ENCODE measurements at places on chromosomes 13 and 19. TPM values are rescaled to one million over a fixed set of nuclear protein-coding genes. Genes with fewer than 3 reads are reported as not detected.

DNA sequence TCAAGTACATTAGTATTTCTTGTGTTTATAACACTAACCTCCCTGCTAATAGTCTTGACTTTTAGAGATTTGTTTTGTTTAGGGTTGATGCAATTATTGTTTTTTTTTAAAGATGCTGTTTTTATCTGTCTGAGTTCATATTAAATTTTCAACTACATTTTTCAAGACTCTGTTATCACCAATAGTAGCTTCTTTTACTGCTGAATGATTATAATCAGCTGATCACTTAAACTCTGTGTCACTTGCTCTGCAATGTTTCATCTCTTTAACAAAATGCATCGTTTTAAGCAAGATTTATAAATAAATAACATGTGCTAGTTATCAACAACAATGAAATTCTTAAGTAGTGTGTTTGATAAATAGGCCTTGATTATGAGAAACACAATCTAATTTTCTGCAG lies 920.9 kb upstream of the PCDH20 start:
- DNase-seq, result no peak

GRCh38 chr19:27767234-27767633 lies 1445.7 kb downstream of the UQCRFS1 start:
- DNase-seq, result no peak

GRCh38 chr13:24680258-24680920 lies at the start of gene ATP12A:
Gene ATP12A, plus strand, starts transcription at chr13:24680408. Its CDS starts 336 bp downstream, at chr13:24680744.
- no peak for DNase-seq

Gene NLRP12
- polyA plus RNA-seq, result 0.05 TPM

Gene WDR88
- polyA plus RNA-seq, result not detected

- no peak for DNase-seq
Measured at GRCh38 chr13:66681403-66681802, 548.7 kb downstream of the PCDH9 start.

Gene FPR3
- polyA plus RNA-seq, result 1.9 TPM

GRCh38 chr13:112715210-112715609 lies 25.4 kb downstream of the ATP11A start:
- no peak for DNase-seq

Gene ANGPTL8
- polyA plus RNA-seq, result not detected

Gene ZNF560
- 0.32 TPM for polyA plus RNA-seq

Gene CCL25
- polyA plus RNA-seq, result not detected

- no peak for DNase-seq
Measured at GRCh38 chr13:110575322-110576069, 14.0 kb upstream of the RAB20 start.

DNA sequence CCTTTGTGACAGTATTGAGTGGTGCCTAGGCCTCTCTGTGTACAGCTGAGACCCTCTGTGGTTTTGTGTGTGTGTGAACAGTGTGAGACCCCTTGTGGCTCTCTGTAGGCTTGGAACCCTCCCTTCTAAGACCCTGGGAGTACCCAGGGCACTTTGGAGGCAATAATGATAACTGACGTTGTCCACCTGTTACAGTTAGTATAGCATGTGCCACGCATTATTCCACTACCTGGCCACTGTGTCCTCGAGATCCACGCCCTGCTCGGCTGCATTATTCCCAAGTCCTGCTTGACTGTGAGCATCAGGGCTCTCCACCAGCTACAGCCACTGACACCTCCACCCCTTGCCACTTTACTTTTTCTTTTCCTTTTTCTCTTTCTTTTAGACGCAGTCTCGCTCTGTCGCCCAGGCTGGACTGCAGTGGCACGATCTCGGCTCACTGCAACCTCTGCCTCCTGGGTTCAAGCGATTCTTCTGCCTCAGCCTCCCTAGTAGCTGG lies 2.0 kb downstream of the GRAMD1A start:
- DNase-seq, result no peak

- no peak for DNase-seq
Measured at GRCh38 chr13:110652764-110653163, 37.4 kb downstream of the NAXD start.

GRCh38 chr13:112962911-112963625 lies 5.9 kb upstream of the MCF2L start:
- no peak for DNase-seq

DNA sequence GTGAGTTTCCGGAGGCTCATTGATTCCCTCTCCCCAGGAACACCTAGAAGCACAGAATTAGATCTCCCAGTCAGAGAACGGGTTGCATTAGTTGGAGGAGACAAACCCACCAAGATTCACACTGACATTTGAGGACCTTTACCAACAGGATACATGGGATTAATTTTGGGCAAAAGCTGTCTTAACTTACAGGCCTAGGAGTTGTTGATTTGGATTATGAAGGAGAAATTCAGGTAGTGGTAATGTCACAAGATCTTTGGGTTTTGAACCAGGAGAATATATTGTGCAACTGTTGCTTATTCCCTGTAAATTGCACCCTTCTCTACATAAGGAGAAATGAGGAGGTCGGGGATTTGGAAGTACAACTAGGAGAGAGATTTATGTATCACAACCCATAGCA lies 38.0 kb downstream of the POSTN start:
- DNase-seq, result no peak

Gene RNF17
- polyA plus RNA-seq, result not detected

Gene IL17D
- 3.3 TPM for polyA plus RNA-seq

Gene CYP2S1
- polyA plus RNA-seq, result 0.15 TPM

DNA sequence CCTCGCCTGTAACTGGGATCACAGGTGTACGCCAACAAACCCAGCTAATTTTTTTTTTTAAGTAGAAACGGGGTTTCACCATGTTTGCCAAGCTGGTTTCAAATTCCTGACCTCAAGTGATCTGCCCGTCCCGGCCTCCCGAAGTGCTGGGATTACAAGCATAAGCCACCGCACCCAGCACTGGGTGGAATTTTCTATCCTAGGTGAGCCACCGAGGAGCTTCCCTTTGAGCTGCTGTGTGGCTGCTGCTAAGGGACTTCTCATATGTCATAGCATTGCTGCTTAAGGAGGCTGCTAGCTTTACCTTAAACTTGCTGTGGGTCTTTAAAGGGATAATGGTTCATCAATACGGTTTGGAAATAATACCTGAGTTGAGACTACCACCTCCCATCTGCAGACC lies 2.9 kb upstream of the AMER2 start:
- no peak for DNase-seq

Gene ZNF329
- polyA plus RNA-seq, result 7.3 TPM

DNA sequence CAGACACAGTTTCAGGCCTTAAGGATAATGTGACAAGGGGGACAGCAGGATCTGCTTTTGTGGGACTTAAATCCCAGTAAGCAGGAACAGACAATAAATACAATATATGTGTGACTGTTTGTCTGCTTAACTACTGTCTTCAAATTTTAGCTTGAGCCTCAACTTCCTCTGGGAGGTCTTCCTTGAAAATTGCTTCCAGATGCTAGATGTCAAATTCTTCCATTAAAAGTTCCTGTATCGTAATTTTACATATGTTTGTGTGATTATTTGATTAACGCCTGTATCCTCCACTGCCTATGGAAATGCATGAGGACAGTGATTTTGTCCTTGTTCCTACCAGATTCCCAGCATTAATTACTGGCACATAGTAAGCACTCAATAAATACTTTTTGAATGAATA lies 385.5 kb downstream of the NDFIP2 start:
- DNase-seq, result no peak

Gene SIGLEC6
- polyA plus RNA-seq, result 0.67 TPM

- no peak for DNase-seq
Measured at GRCh38 chr13:35743165-35743564, 266.7 kb upstream of the MAB21L1 start.

- DNase-seq, result no peak
Measured at GRCh38 chr13:19596960-19597361, 35.6 kb upstream of the TPTE2 start.

Gene CYSLTR2
- polyA plus RNA-seq, result 0.67 TPM

GRCh38 chr19:18868380-18869022 lies 27.5 kb downstream of the CERS1 start:
- DNase-seq, result no peak

- no peak for DNase-seq
Measured at GRCh38 chr13:35793823-35794222, 317.3 kb upstream of the MAB21L1 start.

Gene C13orf46
- 0.31 TPM for polyA plus RNA-seq

GRCh38 chr19:22335716-22336115 lies 49.5 kb downstream of the ZNF729 start:
- DNase-seq, result no peak

Gene SBSN
- polyA plus RNA-seq, result not detected

Gene PEAK3
- not detected for polyA plus RNA-seq

DNA sequence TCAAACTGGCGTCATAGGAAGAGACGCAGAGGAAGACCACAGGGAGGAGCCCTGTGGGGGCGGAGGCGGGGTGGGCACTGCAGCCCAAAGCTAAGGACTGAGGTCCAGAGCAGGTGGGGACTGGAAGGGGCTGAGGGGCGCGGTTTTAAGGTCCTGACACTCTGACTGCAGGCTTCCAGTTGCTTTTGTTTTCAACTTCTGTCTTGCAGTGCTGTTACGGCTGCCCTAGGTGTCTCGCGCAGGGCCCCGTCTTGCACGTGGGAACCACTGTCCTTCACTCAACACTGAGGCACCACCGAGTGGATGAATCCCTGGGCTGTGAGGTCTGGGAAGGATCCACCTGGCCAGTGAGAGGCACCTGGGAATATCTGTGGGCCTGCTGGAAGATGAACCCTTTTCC lies 76.0 kb downstream of the TEX29 start:
- DNase-seq, result peak; percentile 3

Gene FSD1
- polyA plus RNA-seq, result not detected

Gene ICAM1
- polyA plus RNA-seq, result 12.3 TPM

DNA sequence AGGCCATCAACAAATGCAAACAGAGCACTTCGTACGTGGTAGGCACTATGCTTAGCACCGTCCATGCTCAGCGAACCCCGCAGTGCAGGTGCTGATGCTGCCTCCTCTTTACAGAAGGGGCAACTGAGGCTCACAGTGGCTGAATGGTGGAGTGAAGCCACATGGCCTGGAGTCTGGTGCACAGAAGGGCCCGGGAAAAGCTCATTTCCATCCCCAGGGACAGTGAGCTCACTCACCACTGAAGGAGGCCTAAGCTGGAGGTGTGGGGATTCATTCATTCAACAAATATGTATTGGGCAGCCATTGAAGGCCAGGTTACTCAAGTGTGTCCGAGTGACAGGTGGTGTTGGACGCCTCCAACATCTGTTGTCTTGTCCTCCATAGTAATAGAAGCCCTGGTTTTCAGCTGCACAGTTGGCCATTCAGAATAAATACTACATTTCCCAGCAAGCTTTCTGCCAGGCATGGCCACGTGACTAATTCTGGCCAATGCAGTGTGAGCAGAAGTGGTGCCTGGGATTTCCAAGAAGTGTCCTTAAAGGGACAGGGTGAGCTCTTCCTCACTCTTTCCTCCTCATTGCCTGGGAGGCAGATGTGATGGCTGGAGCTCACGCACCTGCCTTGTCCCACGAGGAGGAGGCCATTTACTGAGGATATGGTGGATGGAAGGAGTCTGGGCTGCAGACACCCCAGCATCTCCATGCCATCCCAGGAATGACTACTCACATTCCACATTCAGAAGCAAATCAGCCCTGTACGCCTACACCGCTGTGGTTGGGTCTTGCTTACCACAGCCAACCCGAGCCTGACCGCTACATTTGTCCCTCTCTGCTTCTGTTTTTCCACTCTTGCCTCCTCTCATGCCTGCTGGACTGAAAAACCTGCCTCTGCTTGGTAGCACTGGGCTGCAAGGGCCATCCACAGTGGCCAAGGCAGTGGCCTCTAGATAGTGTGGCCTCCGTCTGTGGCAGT lies 2.3 kb upstream of the ZNRF4 start:
- no peak for DNase-seq

DNA sequence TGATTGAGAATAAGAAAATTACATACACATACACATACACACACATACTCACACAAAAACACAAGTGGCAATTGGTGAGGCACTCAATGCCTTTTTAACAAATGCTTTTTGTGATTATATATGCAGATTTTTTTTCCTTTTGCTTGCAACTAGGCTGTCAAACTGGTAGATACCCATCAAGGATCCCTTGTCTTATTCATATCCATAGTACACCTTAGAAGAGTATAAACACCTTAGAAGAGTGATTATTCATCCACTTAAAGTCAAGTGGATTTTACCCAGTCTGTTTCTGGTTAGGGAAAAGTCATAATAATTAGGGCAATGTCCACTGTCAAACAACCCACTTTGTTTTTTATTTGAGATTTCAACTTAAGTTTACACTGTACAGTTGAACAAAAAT lies 1773.4 kb upstream of the MIR17HG start:
- DNase-seq, result no peak

DNA sequence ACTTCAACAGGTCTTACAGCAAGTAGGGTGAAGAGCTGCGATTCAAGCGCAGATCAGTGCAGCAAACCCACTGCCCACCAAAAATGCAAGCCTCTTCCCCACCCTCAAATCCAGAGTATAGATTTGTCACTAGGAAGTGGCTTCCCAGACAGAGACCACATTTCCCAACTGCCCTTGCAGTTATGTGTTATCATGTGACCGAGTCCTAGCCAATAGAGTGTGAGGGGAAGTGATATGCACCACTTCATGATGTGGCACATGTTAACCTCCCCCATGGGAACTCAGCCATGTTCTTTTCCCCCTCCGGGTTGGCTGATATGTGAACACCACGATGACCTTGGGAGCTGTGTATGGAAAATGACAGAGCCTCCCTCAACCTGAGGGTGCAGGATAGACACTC lies 50.8 kb downstream of the MBD3L2B start:
- DNase-seq, result no peak

Gene S1PR5
- polyA plus RNA-seq, result 0.33 TPM

DNA sequence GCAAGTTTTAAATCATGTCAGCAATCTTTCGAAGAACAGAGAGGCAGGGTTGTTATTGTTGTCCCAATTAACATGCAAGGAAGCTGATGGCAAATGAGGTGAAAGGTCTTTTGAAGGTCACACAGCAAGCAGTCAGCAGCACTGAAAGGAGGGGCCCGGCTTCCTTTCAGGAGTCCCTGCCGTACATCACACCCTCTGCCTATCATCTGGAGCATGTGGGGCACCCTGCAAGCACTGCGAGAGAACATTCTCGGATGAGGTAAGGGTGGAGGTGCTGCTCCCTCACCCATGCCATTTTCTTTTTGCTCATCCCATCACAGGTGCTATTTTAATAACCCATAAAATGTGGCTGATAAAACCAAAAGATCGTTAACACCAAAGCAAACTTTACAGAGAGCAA lies 111.2 kb downstream of the ENOX1 start:
- no peak for DNase-seq

DNA sequence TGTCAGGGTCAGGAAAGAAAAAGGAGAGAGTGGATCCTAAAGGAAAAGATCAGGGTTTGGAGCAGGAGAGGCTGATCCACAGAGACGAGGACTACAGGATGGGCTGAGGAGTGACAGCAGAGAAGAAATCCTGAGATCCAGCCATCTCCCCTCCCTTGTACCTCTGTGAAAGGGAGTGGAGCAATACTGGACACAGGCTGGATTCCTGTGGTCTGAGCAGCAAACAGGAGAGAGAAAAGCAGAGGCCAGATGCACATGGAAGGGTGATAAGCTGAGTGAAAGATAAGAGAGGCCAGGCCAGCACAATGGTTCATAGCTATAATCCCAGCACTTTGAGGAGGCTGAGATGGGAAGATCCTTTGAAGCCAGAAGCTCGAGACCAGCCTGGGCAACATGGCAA lies 472.1 kb upstream of the TSHZ3 start:
- no peak for DNase-seq

Gene PDE4A
- 2.6 TPM for polyA plus RNA-seq
